ENCODE measurements at places on chromosomes 1 and 21.

GRCh38 chr1:1122981-1123480, 7.1 kb upstream of the C1orf159 start:
- DNase-seq: no peak

- no peak for DNase-seq
Observed at GRCh38 chr1:189596197-189596596, 881.5 kb downstream of the BRINP3 start.

- no peak for DNase-seq
Observed at GRCh38 chr1:83109692-83110091, 889.2 kb downstream of the TTLL7 start.

- DNase-seq: no peak
Observed at GRCh38 chr1:205316161-205316566, 5.4 kb downstream of the NUAK2 start.

DNA sequence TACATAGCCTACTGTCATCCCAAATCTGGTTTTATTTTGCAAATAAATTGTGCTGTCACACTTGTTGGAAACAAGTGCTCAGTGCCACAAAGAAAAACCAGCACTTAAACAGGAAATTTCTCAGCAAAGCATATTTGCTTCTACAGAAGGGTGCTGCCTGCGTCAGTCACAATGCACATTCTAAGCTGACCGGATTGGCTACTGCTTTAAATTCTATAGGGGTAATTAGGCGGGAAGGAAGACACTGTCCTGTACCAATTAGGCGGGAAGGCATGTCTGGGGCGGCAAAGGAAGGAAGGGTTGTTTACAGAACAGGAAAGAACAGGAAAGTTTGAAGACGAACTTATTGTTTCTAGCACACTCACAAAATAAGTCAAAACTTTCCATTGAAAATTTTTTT, 2.8 kb downstream of the IFI16 start:
- DNase-seq: peak; percentile 48

DNA sequence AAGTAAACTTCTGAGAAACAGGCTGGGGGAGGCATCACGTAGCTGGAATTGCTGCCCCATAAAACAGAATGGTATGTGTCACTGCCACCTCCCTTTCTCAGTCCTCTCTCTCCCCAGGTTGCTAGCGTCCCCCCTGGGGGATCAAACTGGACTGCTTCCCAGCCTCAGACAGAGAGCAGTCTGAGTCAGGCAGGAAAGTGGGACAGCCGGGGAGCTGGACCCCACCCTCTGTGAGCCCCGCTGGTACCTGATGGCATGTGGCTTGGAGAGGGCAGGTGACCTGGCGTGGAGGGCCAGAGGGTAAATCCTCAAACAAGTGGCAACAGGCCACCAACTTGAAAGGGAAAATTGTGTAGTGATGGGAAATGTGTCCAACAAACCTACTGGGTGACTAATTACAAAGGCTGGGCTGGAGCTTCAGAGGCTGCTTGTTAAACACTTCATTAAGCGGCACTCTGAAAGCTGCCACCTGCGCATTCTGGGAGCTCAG, 1.0 kb upstream of the SFN start:
- DNase-seq: no peak
